ENCODE measurements at places on chromosomes 6 and 20.

GRCh38 chr6:116072368-116072767 is 11.7 kb upstream of the FRK start:
- DNase-seq, result no peak

DNA sequence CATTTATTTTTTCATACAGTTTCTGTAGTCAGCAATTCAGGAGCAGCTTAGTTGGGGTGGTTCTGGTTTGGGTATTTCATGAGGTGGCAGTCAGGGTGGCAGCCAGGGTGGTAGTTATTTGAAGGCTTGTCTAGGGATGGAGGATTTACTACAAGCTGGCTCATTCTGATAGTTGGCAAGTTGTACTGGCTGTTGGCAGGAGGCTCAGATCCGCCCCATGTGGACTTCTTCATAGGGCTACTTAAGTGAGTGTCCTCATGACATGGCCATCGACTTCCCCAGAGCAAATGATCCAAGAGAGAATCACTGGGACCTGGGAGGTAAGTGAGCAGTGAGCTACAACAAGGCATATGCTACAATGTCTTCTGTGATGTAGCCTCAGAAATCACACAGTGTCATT is 22.4 kb upstream of the CDKAL1 start:
- DNase-seq, result no peak

DNA sequence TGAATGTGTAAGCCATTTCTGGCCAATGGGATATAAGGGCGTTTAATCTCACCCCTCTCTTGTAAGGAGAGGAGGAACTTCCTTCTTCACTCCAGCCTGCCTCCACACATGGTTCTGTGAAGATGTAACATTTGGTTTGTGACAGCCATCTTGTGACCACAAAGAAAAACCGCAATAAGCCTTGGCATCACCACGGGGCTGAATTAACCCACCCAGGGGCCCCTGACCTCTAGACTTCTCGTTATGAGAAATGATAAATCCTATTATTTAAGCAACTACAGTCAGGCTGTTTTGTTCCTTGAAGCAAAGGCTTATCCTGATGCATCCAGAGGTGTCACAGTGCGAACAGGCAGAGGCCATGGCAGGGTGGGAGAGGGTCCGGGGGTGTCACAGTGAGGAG is 139.7 kb downstream of the CDC5L start:
- no peak for DNase-seq

DNA sequence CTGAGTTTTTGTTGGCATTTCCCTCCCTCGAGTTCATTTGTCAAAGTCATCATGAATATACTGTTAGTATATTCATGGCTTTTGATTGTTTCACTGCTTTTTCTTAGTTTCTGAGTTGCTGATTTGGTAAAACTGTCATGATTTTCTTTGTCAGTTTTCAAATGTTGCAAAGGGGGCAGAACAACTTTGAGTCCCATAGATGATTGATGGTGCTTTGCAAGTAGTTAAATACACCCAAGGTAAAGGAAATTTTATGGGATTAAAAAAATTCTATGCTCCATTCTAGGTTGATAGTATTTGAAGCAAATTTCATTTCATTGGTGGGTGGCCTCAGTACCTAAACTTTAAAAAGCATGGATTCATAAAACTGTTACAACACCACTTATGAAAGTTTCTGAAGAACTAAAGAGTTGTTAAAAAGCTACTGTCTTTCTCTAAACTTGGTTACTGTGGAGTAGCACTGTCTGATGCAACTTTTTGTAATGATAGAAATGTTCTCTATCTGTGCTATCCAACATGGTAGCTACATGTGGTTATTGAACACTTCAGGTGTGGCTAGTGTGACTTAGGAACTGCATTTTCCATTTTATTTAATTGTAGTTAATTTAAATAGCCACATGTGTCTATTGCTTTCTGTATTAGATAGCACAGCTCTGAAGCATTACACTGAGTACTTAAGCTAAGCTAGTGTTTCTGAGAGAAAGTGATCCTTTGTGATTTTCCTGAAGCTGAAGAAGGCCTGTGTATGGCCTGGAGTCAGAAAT is 153.6 kb downstream of the ZFAND3 start:
- no peak for DNase-seq

- no peak for DNase-seq
Observed at GRCh38 chr6:17584241-17584803, 15.8 kb upstream of the FAM8A1 start.

DNA sequence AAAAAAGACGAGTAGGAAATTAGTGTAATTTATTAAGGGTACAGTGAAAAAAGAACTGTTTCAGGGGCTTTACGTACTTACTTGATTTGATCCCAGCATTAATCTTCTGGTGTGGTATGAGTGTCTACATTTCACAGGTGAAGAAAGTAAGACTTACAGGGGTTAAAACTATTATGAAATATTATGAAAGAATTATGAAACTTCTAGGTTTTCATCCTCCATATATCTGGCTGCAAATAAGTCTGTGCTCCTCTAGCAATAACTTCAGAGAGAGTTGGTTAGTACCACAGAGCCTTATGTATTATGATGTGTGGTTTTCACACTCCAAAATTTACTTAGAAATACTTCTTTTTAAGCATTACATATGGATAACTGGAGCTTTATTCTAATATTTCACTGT is 41.9 kb downstream of the ZFAND3 start:
- no peak for DNase-seq

- no peak for DNase-seq
Observed at GRCh38 chr20:23268792-23269354, 81.7 kb upstream of the NXT1 start.

DNA sequence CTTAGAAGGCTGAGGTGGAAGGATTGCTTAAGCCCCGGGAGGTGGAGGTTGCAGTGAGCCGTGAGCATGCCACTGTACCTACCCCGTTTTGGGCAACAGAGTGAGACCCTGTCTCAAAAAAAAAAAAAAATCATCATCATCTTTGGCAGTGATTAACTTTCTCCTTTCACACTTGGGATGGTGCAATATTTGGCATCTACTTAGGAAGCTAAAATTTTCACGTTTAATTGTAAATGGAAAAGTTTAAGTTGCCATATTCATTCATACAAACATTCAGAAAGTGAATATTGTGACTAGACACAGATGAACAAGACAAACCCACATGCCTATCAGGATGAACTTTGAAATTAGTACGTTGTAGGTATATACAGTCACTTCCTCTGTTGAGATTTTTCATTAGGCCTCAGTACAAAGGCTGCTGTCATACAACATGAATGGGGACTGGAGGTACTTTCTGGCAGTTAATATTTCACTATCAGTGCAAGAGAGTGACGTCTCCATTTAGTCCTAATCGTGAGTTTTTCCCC is 10.3 kb downstream of the TOP1 start:
- no peak for DNase-seq

- no peak for DNase-seq
Observed at GRCh38 chr20:50379049-50379990, 130.9 kb upstream of the PTPN1 start.

GRCh38 chr20:4160761-4161305 is 145.5 kb upstream of the RNF24 start:
- no peak for DNase-seq

DNA sequence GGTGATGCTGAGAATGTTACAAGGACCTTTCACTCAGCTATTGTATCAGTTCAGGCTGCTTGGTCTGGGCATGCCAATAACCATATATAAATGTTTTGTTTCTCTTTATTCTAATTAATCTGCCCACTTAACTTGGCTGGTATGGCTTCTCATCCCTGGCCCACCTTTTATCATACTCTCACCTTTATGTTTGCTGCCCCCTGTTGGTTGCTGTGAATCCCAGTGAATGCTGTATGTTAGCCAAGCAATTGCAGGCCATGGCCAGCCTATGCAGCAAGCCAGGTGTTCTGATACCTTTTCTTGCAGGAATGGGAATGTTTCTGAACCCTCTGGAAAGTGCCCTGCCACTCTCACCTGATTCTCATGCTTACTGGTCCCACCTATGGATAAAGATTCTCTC is 54.6 kb downstream of the PCSK2 start:
- no peak for DNase-seq

GRCh38 chr6:87995461-87995860 is 52.2 kb upstream of the SPACA1 start:
- DNase-seq, result no peak

DNA sequence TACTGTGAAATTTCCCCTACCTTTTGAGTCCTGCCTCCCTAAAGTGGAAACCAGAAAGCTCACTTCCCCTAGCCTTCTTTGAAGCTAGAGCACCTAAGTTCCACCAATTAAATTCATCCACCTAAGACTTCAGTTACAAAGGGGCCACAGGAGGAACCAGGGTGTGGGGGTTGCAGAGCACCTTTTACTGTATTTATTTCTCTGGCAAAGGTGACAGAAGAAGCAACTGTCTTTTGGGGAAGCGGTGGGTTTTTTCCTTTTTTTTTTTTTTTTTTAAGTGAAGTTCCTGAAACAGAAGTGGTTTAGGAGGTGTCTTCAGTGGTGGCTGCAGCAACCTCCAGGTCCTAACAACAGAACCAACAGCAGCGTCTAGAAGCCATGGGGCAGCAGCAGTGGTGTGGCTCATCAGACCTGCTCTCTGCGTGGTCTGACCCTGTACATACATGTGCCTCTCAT is 13.1 kb downstream of the PSMB9 start:
- DNase-seq, result no peak

- DNase-seq, result no peak
Observed at GRCh38 chr20:32234135-32234808, 26.6 kb downstream of the POFUT1 start.

DNA sequence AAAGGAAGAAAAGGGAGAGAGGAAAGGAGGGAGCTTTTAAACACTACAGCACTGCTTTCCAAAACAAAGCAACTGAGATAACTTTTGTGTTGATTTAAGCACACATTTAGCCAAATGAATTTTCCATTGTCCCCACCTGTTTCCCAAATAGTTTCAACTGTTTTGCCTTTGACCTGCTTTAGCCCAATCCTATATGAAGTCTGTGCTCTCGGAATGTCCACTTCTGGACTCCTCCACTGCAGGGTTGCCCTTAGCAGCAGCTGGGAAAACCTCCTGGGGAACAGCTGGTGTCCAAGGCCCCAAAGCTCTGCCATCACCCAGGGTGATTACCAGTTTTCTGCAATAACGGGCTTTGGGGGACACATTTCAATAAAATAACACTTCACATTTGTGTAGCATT is 44.9 kb upstream of the PKHD1 start:
- no peak for DNase-seq

- no peak for DNase-seq
Observed at GRCh38 chr6:161608771-161609170, 334.9 kb upstream of the AGPAT4 start.

GRCh38 chr6:128572294-128572693 is 51.9 kb upstream of the PTPRK start:
- no peak for DNase-seq

- DNase-seq, result no peak
Observed at GRCh38 chr6:5025911-5026819, 22.3 kb upstream of the RPP40 start.

DNA sequence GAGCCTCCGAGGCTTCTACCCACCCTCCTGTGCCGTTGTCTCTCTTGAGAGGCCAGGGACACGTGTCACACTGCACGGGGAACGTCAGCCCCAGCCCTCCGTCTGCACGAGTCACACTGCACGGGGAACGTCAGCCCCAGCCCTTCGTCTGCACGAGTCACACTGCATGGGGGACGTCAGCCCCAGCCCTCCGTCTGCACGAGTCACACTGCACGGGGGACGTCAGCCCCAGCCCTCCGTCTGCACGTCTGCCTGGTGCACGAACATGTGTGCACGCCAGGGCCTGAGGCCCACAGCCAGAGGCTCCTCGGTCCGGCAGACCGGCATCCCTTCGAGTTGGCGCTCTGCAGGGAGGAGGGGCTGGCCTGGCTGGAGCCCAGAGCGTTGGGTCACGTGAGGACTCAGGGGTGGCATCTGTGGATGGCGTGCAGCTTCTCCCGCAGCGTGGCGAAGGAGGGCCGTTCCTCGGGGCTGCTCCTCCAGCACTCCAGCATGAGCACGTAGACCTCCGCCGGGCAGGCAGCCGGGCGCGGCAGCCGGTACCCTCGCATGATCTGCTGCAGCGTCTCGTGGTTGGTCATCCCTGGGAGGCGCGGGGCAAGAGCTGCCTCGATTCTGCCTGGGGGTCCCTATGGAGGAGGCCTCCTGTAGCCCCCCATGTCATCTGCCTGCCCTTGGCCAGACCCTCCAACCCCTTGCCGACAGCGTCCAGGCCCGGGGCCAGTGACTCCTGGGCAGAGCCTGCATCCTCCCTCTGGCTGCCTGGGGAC is 3.4 kb upstream of the PTK6 start:
- no peak for DNase-seq

- no peak for DNase-seq
Observed at GRCh38 chr6:25769983-25770382, 15.4 kb downstream of the SLC17A4 start.

GRCh38 chr6:154306696-154307095 is 49.9 kb downstream of the IPCEF1 start:
- DNase-seq, result no peak

- DNase-seq, result no peak
Observed at GRCh38 chr20:50191065-50191543, 474 bp downstream of the CEBPB start.

DNA sequence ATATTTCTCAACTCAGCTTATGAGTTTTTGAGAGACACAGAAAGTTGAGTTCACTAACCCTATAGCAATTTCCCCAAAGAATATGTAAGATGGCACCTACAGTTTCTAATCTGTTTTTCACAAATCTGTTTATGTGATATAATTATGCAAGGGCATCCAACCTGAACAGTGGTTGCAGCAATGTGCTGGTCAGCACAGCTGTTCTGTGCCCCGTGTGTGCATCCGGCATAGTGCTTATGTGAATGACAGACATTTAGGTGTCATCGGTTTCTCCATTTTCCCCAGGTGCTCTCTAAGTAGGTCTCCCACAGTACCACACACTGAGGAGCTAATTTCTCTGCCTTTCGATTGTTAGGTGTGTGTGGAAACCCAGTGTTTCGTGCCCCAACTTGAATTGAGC is 7.7 kb upstream of the BACH2 start:
- no peak for DNase-seq

DNA sequence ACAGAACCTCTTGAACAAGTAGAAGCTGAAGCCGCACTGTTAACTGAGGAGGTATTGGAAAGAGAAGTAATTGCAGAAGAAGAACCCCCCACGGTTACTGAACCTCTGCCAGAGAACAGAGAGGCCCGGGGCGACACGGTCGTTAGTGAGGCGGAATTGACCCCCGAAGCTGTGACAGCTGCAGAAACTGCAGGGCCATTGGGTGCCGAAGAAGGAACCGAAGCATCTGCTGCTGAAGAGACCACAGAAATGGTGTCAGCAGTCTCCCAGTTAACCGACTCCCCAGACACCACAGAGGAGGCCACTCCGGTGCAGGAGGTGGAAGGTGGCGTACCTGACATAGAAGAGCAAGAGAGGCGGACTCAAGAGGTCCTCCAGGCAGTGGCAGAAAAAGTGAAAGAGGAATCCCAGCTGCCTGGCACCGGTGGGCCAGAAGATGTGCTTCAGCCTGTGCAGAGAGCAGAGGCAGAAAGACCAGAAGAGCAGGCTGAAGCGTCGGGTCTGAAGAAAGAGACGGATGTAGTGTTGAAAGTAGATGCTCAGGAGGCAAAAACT is 40.1 kb downstream of the ZBTB2 start:
- no peak for DNase-seq

GRCh38 chr20:23583526-23583925 is 15.2 kb upstream of the CST9L start:
- no peak for DNase-seq

Data from cortex of kidney (tissue), 1 donor.